ENCODE measurements at places on chromosomes 16 and 17.

DNA sequence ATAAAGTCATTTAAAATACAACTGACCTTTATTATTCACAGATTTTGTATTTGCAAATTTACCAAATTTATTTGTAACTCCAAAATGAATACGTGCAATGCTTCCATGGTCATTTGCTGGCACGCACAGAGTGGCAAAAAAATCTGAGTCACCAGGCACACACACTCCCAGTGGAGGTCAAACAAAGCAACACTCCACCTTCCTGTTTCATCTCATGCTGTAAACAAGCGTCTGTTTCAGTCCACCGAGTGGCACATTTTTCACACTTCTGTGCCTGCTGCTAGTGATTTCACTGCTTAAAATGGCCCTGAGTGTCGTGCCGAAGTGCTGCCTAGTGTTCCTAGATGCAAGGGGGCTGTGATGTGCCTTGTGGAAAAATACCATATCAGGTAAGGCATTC, 17.8 kb upstream of the ITGAE start:
- no peak for DNase-seq

DNA sequence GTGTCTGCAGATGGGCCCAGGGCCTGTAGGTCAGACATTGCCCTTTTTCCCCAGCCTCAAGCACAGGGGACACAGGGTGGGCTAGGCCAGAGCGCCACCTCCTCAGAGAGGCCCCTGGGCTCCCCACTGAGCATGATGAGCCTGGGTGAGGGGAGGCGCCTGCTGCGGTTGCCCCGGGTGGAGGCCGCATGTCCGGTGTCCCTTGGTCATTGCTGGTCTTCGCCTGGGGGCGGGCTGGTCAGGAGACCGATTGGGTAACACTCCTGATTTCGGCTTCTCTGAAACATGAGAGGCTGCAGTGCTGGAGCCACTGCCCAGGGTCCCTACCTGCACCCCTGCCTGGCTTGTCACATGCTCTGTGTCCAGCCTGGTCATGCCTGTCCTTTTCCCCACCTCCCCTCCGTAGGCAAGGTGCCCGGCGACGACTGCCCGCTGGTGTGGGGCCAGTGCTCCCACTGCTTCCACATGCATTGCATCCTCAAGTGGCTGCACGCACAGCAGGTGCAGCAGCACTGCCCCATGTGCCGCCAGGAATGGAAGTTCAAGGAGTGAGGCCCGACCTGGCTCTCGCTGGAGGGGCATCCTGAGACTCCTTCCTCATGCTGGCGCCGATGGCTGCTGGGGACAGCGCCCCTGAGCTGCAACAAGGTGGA, 2.4 kb upstream of the NPB start:
- no peak for DNase-seq

GRCh38 chr17:57284984-57285646, 28.8 kb downstream of the MSI2 start:
- peak; percentile 67 for DNase-seq

- no peak for DNase-seq
Observed at GRCh38 chr17:17403899-17404576, 72.8 kb upstream of the MED9 start.

DNA sequence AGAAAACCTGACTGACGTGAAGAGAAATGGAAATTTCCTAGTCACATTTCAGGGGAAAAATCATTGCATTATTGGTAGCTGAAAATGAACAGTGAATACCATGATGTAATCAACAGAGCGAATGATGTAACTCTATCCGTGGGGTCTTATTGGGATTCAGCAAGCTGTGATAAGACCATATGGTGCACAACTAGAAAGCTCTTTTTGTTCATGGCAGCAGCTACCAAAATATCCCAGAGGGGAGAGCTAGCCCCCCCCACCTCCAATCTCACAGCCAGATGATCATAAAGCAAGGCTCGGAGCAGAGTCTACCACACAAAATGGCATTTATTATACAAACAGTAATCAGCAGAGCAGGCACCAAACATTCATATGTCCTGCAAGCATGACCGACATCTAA, 22.2 kb upstream of the DNAH17 start:
- DNase-seq = no peak

- no peak for DNase-seq
Observed at GRCh38 chr17:33334703-33335102, 41.6 kb upstream of the ASIC2 start.

DNA sequence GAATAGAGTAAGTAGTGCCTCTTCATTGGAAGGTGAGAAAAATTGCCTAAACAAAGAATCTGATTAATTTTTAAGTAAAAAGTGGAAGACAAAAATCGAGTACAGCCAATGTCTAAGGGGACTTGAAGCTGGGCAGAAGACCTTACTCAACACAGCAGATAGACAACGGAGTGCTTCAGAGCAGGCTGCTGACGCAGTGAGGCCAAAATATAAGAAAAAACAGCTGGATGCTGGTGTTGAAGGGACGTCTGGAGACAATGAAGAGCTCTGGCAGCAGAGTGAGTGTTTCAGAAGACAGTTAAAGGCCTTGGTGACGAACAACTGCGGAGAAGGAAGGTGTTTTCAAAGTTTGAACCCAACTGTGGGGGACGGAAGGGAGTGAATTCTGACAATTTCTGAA, 169.8 kb downstream of the MRTFB start:
- DNase-seq = no peak

- peak; percentile 63 for DNase-seq
Observed at GRCh38 chr17:79420318-79421243, 190.3 kb downstream of the RBFOX3 start.

DNA sequence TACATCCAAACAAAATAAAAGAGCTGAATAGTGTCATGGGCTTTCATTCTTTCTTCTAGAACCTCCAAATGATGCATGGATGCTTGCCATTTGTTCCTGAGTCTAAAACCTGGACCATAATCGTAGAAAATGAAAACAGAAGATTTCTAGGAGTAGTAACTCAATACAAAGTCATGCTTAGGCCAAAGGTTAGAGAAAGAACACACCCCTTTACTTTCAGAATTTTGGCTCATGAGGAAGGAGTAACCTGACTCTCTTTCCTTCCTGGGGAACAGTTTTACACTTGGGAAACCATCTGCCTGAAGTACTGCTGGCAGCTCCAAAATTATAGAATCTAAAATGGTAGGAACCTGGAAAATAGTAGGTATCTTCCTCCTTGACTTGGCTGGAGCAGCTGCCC, 137.2 kb downstream of the SNX11 start:
- DNase-seq = no peak

All from GM13976 (cell line).